ENCODE measurements at places on chromosomes 2 and 18. TPM values are rescaled to one million over a fixed set of nuclear protein-coding genes. Genes with fewer than 3 reads are reported as not detected.

DNA sequence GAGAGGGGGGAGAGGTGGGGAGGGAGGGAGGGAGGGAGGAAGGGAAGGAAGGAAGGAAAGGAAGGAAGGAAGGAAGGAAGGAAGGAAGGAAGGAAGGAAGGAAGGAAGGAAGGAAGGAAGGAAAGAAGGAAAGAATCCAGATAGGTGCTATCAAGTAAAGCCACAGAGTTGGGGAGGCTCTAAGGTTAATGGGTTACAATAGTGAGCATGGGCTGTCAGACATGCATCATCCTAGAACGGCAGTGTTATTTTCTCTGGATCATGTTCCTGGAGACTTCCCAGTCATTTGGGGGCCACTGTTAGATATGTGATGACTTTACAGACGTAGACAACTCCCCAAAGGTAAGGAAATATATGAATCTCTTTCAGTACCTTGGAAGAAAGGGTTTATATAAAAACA is 31.1 kb downstream of the CDK15 start:
- DNase-seq = no peak

GRCh38 chr2:154960802-154961583 is 262.5 kb downstream of the KCNJ3 start:
- no peak for DNase-seq

GRCh38 chr2:164737612-164738081 is 104.0 kb downstream of the COBLL1 start:
- DNase-seq = peak; percentile 73

DNA sequence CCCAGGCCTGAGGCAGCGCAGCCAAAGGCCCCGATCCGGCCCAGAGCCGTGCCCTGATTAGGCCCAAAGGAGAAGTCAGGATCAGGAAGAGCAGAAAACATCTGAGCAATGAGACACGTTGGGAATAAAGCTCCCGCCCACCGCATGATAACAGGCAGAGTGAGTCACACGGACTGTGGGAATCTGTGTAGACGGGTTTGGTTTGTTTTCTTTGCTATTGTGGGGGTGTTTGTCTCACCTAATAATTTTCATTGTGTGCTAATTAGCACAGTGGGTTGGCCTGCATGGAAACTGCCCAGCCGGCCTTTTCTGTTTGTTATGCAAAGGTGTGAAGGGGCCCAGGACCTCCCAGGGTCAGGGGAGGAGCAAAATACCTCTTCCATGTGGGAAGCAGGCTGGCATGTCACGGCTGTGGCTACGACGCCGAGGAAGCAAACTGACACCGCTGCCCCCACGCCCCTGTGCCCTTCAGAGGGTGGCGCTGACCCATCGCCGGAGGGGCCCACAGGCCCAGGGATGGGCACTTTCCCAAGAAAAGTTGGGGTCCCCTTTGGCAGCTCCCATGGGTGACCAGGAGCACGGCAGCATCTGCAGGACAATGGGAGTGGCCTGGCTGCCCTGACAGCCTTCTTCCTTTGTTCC is 68.4 kb upstream of the CTDP1 start:
- no peak for DNase-seq

DNA sequence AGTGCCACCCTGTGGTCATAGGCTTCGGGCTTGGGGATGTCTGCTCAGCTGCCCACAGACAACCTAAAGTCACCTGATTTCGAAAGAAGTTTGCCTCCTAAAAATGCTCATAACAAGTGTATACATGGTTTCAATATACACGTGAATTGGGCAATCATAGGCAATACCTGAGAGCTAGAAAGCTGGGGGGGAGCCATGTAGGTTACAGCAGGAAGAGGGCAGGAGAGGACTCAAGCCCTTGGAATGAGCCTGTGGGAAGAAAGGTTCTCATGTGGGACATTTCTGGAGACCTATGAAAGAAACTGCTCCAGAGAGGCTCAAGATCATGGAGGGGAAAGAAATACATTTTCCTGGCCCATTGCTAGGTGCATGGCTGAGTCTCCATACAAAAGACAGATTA is 109.7 kb downstream of the ACOXL start:
- no peak for DNase-seq

DNA sequence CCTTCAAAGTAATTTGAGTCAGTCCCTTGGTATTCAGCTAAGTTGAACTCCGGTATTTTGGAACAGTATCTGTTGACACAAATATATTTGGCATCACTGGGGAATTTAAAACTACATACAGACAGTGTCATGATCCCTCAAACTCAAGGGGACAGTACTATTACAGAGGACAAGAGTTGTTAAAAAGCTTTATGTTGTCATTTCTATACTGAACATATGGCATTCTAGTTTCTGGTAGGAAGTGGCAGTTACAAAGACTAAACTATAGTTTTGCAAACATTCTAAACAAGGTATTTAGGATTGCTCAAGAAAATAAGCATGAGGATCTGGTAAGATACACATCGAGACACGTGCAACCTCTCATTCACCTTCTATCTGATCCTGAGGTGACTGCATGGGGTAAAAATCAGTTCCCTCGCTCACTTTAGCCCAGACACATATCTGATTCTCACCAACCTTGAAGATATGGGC is 16.6 kb upstream of the CCNYL1 start:
- no peak for DNase-seq

- no peak for DNase-seq
Observed at GRCh38 chr2:107936433-107937359, 49.6 kb upstream of the SLC5A7 start.

DNA sequence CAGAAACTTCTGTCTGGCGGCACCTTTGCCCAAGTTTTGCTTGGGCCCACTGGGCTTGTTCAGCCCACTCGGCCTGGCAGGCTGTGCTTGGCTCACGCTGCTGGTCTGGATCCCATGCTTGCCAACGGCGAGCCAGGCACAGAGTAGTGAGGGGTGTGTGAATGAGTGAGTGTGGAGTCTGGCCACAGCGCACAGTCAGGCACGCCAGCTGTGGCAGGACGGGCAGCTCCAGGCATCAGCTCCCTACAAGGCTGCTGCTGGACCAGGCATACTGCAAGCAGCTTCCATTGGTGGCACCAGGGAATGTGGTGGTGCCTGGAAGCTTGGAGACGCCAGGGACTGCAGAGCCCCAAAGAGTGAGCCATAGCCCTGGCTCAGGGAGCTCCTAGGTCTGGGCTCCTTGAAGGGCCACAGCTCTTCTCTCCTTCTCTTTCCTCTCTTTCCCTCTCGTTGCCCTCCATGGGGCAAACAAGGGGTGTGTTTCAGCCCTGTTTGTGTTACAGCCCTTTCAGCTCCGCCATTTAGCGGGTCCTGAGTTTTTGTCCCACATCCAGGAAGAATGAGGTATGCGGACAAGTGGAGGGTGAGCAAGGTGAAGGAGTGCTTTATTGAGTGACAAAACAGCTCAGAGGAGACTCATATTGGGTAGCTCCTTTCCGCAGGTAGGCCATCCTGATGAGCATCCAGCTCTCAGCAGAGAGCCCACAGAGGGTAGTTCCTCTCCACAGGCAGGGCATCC is 73.0 kb downstream of the AGPS start:
- DNase-seq = no peak

DNA sequence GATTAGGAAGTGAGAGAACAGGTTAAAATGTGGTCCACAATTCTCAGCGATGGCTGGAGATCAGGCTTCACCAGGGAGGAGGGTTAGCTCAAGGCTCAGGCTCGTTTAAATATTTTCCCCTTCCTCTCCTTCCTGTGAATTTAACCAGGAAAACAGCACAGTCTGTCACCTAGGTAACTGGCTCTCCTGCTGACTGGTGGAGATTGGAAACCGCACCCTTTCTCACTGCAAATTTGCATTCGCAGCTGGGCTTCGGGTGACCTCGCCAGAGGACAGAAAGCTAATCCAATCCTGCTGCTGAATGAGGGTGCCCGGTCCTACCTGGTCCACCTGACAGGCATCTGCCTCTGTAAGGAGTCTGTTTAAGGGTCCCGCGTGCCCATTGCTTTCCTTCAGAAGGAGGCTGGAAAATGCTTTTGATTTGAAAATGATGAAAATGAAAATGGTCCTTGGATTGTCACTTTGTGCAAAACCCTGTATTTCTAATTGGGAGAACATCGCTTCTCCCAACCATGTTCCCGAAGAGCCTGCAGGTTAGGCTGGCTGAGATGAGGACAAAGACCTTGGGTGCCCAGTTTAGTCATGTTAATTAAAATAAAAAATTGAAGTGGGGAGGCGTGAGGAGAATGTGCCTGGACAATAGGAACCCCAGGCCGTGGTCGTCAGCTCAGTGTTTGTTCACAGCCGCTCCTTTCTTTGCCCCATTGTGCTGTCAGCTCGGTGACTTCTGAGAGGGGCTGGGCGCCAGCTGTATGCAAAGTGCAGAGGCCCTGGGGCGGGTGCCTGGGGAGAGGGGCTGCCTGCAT is 43.4 kb upstream of the MTCL1 start:
- DNase-seq = peak; percentile 48

DNA sequence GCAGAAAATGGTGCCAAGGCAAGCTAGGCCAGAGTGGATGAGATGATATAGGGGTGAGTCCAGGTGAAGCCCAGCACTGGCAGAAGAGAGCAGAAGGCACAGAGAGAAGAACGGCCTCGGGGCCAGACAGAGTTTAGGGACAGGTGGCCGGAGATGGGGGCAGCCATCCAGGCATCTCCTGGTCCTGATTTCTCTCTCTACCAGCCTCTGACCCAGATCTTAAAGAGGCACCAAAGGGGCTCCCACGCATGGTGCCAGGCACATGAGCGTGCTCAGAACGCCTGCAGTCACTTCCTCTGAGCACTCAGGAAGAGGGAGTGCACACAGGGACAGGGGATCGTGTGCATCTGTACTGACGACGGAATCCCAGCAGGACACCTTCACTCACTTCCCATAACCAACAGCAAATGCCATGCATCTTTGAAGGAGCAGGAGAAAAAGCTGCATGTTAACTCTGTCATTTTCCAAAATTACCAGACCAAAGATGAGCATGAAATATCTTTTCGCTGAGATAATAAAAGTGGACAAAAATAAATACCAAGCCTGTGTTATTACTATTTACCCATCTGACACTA is 427.8 kb upstream of the MYT1L start:
- no peak for DNase-seq

- DNase-seq = no peak
Observed at GRCh38 chr18:48996901-48997463, 46.2 kb upstream of the SMAD7 start.

DNA sequence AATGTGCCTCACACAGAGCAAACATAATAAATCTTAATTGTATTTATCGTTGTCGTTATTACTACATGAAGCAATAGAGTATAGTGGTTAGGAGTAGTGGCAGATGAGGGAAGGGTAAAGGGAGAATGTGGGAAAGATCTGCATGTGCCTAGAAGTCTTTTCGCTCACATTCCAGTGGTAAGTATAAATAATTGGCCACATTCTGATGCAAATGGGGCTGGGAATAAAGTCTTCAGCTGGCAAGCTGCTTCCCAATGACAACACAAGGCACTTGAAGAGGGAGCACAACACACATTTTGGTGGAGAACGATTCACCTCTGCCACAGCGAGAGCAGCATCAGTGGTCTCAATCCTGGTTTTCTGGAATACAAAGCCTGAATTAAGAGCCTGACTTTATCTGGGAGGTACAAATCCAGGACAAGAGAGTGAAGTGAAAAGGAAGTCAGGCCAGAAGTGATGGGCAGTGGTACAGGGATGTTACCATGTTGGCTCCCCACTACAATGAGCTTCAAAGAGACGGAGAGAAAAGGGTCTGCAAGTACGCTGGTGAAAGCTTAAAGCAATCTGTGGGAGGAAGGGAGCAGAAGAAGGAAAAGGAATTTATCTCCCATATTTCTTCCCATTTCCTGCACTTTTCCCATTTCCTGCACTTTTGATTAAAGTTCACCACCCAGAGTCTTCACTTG is 112.3 kb downstream of the ARHGAP15 start:
- DNase-seq = no peak

GRCh38 chr2:67124531-67124930 is 272.6 kb upstream of the ETAA1 start:
- no peak for DNase-seq

Gene B3GNT7
- total RNA-seq = 7.4 TPM

Gene C2orf80
- not detected for total RNA-seq

Gene CCDC74A
- total RNA-seq = 40.2 TPM

Gene CCDC74B
- total RNA-seq = 4.2 TPM

Gene RBKS
- total RNA-seq = 1.0 TPM

All from OCI-LY7 (cell line).